Choroid plexus epithelial cell (primary cell): ENCODE measurements at places on chromosomes 4 and X.

DNA sequence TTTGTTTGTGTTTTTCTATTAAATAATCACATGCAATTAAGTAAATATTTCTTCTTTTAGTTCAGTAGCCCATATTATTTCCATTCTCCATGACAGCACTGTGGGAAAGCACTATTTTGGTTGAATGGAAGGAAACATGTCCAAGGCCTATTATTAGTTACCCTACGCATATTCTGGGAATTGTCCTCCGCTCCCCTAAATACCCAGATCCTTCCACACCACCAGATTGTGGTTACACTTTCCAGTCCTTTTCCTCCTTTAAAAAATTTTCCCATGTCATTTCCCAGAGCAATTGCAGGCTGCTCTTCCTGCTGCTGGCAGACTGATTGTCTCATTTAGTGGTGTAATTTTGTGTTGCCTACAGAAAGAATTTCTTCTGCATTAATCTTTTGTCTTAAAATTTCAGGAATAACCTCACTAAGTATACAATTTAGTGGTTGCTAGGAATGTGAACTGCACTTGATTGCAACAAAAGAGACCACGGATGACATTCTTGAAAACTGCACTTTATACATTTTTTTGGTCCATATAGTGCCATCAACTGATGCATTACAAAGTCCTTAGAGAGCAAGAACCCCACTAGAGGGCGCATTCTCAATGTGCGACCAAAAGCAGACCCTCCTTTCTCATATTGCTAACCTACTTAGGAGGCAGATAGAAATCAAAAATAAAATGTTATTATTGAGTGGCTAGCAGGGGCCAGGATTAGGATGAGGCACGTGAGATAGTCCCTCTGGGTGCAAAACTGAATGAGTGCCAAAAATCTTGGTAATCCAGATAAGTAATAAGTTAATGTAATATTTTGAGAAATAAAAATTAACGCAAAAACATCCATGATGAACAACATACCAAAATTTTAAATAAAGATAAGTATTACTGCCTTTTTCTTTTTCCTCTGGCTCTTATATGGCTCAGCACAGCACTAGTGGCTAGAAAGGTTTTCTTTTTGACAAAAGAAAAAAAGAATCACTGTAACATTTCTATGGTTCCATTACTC lies 98.8 kb upstream of the IQCM start:
- peak; percentile 83 for DNase-seq

DNA sequence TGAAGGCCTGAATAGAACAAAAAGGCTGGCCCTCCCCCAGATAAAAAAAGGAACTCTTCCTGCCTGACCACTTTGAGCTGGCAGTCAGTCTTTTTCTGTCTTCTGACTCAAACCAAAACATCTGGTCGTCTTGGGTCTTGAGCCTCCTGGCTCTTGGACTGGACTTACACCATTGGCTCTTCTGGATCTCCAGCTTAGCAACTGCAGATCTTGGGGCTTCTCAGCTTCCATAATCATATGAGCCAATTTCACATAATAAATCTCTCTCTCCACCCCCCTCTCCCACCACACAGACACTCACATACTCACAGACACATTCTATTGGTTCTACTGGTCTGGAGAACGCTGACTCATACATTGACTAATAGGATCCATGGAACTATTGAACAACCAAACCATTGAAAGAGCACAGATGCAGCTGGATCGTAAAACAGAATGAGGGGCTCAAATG lies 15.6 kb upstream of the CWH43 start:
- peak; percentile 50 for DNase-seq

GRCh38 chrX:139851730-139852129 lies 81.1 kb downstream of the ATP11C start:
- peak; percentile 31 for DNase-seq

- DNase-seq = peak; percentile 47
Measured at GRCh38 chr4:53592686-53593501, 1.6 kb upstream of the LNX1 start.

DNA sequence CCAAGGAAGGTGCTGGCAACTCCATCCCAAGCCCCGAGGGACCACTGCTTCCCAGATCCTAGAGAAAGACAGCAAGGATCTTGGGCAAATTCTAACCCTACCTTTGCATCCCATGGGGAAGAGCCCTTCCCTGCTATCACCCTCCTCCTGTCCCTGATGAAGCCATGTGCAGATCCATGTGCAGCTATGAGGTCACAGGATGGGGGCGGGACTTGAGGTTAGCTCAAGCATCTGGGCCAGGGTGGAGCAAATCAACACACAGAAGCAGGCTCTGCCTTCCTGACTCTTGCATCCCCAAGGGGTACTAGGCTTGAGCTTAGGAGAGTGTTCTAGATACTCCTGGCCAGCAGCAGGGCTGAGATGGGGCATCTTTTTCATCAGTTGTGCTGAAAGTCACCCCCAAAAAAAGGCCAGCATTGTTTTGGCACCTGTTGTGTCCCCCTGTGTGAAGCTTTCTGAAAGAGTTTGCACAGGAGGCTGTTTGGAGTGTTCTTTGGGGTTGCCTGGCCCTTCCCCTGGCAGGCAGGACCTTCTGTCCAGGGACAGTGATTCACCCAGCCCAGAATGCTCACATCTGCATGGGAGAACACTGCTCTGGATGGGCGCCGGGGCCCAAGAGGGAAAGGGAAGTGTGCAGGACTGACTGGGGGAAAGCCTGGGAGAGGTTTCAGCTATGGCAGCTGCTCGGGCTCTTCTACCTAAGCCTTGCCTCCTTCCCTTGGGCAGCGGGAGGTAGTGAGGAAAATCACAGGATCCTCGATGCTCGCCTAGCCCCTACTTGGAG lies 50.8 kb downstream of the PRPS1 start:
- peak; percentile 91 for DNase-seq

GRCh38 chrX:68534691-68535090 lies 35.8 kb downstream of the YIPF6 start:
- no peak for DNase-seq

DNA sequence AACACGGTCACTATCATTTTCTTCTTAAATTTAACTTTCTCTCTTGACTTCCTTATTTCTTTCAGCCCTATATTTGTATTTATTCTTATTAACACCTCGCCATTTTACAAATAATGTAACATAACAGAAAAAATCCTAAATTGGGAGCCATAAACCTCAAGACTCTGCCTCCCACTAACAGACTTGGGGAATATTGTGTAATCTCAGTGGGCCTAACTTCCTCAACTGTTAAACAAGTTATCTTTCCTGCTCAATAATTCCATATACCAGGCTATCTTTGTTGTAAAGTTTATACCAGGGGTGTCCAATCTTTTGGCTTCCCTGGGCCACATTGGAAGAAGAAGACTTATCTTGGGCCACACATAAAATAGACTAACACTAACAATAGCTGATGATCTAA lies 26.2 kb downstream of the PRSS12 start:
- no peak for DNase-seq

- DNase-seq = peak; percentile 77
Measured at GRCh38 chr4:7781366-7781765, 158.3 kb downstream of the AFAP1 start.

GRCh38 chr4:76306882-76307659 lies 538 bp downstream of the STBD1 start:
- DNase-seq = peak; percentile 49

- no peak for DNase-seq
Measured at GRCh38 chr4:14431155-14432134, 570.8 kb upstream of the CPEB2 start.

- no peak for DNase-seq
Measured at GRCh38 chrX:117325706-117326105, 790.9 kb downstream of the KLHL13 start.

DNA sequence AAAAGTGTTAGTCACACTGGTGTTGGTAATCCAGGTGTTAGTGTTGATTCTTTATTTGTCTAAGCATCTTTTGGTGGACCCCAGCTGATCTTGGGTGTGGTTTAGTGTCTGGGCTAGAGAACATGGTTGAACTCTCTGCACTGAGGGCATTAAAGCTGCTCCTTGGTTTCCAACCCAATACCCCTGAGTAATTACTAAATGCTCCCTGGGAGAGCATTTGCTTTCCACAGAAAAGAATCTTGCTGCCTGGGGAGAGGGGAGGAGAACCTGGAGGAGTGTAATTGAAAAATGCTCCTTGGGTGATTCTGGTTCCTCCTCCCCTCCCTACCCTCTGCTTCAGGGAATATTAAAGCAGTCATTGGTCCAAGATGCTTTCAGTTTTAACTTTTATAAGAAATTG lies 3.1 kb downstream of the GUCY1B1 start:
- DNase-seq = no peak
